ENCODE measurements at places on chromosomes 2 and 18.

DNA sequence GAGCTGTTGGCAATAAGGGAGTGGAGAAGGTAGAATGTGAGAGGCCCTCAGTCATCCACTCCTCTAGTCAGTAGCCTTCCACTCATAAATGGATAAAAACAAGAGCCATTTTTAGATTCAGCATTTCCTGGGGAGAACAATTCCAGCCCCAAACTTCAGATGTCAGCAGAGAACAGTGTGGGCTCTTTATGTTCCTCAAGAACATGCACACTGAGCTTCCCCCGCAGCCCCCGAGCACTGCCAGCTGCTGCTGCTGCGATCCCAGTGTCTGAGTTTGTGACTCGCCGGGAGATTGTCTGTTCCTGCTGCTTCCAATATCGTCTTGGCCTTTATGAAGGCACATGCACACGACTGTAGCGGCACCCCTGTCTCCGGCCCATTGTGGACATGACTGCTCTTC lies 143.7 kb upstream of the CTNNA2 start:
- no peak for DNase-seq

DNA sequence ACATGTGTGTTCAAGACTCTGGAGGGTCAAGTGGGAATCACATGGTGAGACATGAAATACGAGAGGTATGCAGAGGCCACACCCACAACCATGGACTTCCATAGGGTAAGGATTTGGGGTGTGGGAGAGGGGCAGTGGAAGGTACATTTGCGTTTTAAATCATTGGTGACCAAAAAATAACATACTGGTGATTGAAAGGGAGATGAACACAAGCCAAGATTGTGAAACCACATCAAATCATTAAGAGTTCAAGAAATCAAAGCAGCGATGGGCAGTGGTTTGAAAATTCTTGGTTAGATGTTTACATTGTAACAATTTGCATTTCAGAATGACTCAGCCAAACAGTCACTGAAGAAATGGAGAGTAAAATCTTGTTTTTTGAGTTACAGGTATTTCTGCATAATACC lies 1.9 kb upstream of the CABYR start:
- DNase-seq: no peak

DNA sequence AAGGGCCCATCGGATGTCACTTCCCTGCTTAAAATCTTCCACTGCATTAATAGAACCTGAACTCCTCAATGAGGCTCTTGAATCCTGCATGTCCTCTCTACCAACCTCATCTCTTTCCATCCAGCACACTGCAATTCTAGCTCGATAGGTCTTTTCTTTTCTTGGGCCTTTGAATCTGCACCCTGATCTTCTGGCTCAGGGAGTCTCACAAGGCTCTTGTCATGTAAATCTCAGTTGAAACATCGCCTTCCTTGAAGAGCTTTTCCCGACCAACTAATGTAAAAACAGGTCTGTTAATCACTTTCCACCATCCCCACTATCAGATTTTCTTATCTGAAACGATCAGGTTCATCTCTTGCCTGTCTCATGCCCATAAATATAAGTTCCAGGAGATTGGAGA lies 120.5 kb downstream of the MYO5B start:
- no peak for DNase-seq

DNA sequence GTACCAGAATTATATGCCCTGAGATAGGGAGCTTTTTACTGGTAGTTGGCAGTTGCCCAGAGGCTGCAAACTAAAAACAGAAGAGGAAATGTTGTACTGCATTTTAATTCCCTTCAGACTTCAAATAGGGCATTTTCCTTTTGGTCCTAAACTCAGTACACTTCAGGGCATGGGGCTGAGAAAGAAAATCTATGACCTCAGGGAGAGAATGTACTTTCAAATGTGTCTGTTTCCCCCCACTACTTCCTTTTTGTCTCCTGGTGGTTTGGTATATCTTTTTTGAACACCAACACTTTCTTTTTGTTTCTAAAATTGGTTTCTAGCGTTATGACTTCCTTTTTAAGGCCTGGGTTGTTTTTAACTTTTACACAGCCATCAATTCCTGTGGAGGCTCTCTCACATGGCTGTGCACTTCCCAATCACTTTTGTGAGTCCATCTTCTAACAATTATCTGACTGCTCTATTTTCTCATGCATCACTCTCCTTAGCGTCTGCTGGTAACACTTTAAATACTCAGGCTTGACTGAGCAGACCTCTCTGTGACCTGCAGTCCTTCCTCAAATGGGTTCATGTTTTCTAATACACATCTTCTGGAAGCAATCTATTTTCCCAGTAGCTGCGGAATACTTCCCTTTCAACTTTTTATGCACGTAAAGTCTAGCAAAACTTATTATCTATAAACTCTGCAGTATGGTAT lies 596.0 kb downstream of the LRP1B start:
- no peak for DNase-seq

DNA sequence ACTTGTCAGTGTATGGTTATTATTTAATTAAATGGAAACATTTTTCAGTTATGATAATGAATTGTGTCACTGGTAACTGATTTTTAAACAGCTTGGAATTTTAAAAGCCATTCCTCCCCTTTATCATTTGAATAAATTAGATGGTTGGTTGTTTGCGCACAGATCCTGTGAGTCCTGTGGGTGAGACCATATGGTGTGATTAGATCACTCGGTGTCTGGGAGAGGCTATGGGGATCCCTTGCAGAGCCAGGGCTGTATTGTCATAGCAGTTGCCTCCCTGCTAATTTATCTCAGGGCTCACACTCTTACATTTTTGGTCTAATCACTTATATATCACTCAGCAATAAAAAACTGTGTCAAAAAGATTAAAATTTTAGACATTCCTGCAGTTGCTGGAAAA lies 133.5 kb downstream of the ASXL3 start:
- DNase-seq: no peak

- DNase-seq: no peak
Measured at GRCh38 chr2:5064687-5065086, 627.5 kb upstream of the SOX11 start.

DNA sequence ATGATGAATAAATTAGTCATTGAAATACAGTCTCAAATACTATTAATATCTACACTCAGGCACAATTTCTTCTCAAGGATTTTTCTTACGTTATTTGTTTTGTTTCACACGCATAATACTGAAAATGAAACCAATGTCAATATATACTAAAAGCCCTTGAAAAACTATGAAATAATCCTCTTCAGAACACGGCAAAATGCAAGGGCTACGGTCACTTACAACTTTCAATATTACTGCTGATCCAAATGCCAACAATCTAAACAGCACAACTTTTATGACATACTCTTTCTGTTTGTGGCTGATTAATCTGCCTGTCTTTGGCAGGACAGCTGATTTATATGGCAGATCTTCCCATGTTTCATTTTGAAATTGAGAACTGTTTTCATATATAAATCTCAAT lies 68.3 kb downstream of the LRPPRC start:
- no peak for DNase-seq

DNA sequence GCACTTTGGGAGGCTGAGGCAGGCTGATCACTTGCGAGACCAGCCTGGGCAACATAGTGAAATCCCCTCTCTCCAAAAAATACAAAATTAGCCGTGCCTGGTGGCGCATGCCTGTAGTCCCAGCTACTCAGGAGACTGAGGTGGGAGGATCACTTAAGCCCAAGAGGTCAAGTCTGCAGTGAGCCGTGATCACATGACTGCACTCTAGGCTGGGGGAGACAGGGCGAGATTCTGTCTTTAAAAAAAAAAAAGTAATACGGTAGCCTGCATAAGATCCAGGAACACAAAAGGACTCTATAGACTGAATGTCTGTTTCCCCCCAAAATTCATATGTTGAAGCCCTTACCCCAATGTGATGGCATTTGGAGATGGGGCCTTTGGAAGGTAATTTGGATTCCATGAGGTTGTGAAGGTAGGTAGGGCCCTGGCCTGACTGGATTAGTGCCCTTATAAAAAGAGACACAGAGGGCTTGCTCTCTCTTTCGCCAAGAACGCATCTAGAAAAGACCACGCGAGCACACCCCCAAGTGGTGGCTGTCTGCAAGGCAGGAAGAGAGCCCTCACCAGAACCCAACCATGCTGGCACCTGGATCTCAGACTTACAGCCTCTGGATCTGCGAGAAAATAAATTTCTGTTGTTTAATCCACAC lies 17.0 kb downstream of the MBOAT2 start:
- DNase-seq: peak; percentile 21
